ENCODE measurements at places on chromosomes 2 and 18. TPM values are rescaled to one million over a fixed set of nuclear protein-coding genes. Genes with fewer than 3 reads are reported as not detected.

GRCh38 chr2:120566331-120567035, 169.2 kb upstream of the GLI2 start:
- H3K4me1 ChIP-seq, result no peaks in the 10 kb centered on the region
- no peak overlapping the region for H3K4me3 ChIP-seq
- H3K27me3 ChIP-seq, result no peaks in the 10 kb centered on the region

DNA sequence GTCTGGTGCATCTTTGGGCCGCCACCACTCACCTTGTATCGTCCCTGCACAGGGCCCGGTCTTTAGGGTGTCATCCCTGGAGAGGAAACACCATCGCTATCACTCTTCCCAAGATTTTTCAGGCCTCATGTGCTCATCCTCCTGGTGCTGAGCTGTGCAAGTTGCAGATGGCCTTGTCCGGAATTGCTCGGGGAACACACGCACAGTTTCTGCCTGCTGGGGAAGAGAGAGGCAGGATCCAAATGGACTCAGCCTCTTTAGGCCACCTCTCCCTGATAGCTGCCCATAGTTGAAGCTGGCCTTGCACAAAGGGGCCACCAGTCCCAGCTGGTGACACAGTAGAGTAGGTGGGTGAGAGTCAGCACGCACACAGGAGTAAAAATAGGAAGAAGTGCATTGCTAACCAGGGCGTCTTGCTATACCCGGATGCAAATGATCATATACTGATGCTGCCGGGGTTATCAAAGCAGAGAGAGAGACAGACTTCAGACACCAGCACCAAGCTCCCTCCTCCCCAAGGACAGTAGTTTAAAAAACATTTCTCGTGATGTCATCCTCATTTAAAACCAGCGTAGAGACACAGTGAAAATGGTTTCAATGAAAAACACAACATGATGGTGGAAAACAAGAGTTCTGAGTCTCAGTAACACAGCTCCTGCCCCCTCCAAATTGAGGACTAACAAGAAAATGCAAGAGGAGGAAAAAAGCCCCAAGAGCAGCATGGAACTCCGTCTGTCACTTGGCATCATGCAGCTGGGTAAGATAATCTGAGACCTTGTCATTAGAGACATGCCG, 147.5 kb upstream of the NCK2 start:
- no peak for DNase-seq
- H3K27me3 ChIP-seq, result no peaks in the 10 kb centered on the region
- no peak overlapping the region for H3K4me3 ChIP-seq
- H3K27ac ChIP-seq, result no peak overlapping the region
- H3K4me1 ChIP-seq, result no peaks in the 10 kb centered on the region
- H3K36me3 ChIP-seq, result no peaks in the 10 kb centered on the region

GRCh38 chr2:23492337-23492675, 107.3 kb downstream of the KLHL29 start:
- no peak for DNase-seq
- no peaks in the 10 kb centered on the region for H3K27me3 ChIP-seq
- H3K4me1 ChIP-seq, result peaks cover 12% of the 10 kb centered on the region
- H3K27ac ChIP-seq, result no peak overlapping the region
- H3K36me3 ChIP-seq, result no peaks in the 10 kb centered on the region

Gene MC2R
- total RNA-seq, result not detected

Gene PECR
- 13.9 TPM for total RNA-seq

All from sigmoid colon (tissue), 7 donors.